Stimulated activated CD4-positive, alpha-beta T cell treated with anti-CD3 and anti-CD28 coated beads, Interleukin-1b, Interleukin-23, amount 100 ng/mL, for 4 hours (primary cell): ENCODE measurements at places on chromosomes 7 and 10.
A peak's percentile ranks its signal among the peaks of the same experiment; 100 is the strongest.

DNA sequence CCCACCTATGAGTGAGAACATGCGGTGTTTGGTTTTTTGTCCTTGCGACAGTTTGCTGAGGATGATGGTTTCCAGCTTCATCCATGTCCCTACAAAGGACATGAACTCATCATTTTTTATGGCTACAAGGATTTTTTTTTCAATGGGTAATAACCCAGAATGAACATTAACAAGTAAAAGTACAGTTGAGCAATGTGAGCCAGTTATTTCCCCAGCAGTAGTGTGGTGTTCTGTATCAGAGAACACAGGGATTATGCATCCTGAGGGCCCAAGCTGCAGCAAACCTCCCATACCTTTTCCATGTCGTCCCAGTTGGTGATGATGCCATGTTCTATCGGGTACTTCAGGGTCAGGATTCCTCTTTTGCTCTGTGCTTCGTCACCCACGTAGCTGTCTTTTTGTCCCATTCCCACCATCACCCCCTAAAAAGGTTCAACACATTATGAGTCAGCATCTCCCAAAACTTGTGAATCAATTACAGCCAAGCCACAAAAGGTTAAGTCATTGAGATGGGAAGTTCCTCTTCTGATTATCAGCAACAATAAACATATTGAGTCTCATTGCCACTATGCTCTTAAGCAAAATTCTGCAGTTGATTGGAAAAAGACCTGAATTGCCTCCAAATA lies 5.5 kb downstream of the ACTA2 start:
- DNase-seq = no peak

GRCh38 chr10:92757711-92758104 lies 68.0 kb downstream of the HHEX start:
- DNase-seq = no peak

GRCh38 chr10:82826132-82826531 lies 951.1 kb downstream of the NRG3 start:
- no peak for DNase-seq

DNA sequence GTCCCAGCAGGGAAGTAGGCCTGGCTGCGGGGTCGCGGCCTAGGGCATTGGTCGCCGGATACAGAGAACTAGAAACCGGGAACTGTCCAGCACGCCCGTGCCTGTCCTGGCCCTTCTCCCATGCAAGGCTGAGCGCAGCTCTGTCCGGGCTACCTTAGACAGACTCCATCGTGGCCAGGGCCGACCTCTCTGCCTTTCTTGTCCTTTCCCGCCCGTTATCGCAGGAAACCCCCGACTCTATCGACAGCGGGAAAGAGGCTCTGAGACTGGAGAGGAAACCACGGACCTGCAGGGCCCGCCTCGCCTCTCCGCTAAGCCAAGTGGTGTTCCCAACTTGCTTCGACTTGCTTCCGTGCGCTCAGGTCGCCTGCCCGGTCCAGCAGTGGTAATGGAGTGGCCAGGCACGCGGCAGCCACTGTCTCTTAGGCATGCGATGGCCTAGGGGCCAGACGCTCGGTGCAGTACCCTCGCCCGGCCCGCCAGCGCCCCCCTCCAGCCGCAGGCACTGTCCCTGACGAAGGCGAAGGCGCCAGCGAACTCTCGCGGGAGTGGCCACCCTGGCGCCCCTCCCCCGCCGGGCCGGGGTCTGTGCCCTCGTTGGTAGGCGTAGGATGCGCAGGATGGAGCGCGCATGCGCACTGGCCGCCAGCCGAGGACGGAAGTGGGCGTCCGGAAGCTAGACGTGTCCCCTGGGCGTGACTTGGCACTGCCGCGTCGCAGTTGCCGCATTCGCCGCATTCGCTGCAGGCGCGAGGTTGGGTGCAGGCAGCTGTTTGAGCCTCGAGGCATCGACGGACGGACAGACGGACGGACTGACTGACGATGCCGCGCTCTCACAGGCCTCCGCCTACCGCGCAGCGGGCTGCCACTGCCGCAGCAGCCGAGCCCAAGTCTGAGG lies 54.4 kb downstream of the MCMBP start:
- DNase-seq = no peak

- no peak for DNase-seq
Measured at GRCh38 chr10:62726638-62727037, 77.9 kb upstream of the ADO start.

- DNase-seq = no peak
Measured at GRCh38 chr10:72637398-72637857, 11.5 kb upstream of the MICU1 start.

GRCh38 chr10:70880077-70880534 lies 8.3 kb downstream of the PCBD1 start:
- DNase-seq = peak; percentile 63

DNA sequence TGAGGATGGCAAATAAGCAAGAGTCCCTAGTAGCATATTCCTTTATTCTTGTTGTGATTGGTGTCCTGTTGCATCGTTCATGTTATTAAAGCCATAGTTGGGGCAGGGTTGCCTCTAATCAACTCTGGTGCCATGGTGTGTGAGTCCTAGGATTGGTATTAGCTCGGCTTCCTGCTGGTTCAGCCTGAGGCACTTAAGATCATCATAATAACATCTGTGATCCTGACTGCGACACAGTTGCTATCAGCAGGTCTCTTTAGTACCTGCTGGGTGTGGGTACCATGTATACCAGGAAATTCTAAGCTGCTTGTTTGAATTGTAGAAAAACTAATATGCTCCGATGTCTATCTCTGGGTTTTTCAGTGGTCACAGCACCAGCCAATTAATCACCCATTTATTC lies 1.6 kb downstream of the WEE2 start:
- DNase-seq = no peak

- DNase-seq = no peak
Measured at GRCh38 chr7:104859754-104860426, 154.1 kb upstream of the KMT2E start.

DNA sequence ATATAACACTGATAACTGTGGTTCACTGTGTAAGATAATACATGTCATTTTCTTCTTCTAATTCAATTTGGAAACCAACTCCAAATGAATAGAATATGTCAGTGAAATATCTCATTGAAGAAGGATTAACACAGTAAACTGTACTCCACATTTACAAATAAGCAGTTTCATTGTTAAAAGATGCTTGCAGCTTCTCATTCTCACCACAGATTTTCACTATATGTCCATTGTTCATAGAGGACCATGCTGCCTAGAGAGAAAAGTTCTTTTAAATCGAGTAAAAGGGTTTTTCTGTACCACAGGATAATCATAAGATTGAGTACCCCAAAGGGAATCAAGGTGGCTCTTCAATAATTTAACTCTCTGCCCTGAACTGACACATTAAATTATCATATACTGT lies 165.5 kb downstream of the LRRN3 start:
- no peak for DNase-seq

GRCh38 chr10:97081621-97082235 lies 104.0 kb downstream of the SLIT1 start:
- peak; percentile 29 for DNase-seq

- no peak for DNase-seq
Measured at GRCh38 chr7:140027858-140028257, 34.9 kb downstream of the PARP12 start.

DNA sequence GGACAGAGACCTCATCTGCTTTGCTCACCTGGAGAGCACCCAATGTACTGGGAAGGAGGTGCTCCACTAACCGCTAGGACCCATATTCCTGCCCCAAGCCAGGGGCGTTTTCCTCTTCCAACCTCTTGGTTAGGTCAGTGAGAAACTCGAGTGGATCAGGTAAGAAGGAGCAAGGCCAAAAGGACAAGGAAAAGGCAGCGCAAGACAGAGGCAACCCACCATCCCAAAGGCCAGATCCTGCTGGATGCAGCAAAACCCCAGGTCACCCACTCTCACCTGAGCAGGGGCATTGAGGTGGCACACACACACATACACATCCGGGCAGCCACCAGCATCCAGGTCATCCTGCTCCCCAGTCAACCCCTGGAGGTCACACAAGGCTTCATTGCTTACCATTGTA lies 105.1 kb downstream of the GRID1 start:
- no peak for DNase-seq

- no peak for DNase-seq
Measured at GRCh38 chr10:77016278-77016815, 621.3 kb downstream of the KCNMA1 start.
